NCI-H446 (cell line): ENCODE measurements at places on chromosomes 1 and 21.

- no peak for DNase-seq
Measured at GRCh38 chr1:211520641-211521040, 28.7 kb upstream of the RD3 start.

DNA sequence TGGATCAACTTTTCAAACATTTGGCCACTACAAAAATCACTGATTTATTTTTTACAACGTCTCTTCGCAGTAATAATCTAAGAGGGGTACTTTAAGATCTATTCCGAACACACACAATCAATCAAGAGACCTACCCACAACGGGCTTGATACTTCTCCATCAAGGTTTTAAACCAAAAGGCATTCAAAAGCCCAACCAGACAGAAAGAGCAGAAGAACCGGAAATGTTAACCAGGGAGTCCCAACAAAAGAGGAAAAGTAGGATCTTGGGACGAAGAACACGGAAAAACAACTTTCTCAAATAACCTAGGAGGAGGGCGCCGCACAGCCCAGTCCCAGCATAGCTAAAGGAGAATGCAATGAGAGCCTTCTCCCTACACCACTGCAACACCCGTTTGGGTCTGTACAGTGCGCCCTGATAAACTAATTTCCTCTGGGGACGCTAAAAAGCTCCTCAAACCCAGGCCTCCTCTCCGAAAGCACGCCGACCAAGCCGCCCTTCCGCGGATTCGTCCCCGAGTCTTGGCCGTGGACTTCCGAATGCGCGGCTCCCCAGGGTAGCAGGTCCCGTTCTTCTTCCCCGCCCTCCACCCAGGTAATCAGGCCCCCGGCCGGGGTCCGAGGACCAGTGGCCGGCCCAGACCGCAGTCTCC, 623 bp downstream of the RPL22 start:
- DNase-seq: no peak

GRCh38 chr1:220300442-220301121, 28.3 kb upstream of the RAB3GAP2 start:
- DNase-seq: peak; percentile 58

GRCh38 chr21:37845535-37845934, 70.7 kb downstream of the KCNJ6 start:
- DNase-seq: no peak

GRCh38 chr1:86774305-86775295, 70.2 kb downstream of the SH3GLB1 start:
- peak; percentile 47 for DNase-seq
